ENCODE measurements at places on chromosomes 4 and X.

DNA sequence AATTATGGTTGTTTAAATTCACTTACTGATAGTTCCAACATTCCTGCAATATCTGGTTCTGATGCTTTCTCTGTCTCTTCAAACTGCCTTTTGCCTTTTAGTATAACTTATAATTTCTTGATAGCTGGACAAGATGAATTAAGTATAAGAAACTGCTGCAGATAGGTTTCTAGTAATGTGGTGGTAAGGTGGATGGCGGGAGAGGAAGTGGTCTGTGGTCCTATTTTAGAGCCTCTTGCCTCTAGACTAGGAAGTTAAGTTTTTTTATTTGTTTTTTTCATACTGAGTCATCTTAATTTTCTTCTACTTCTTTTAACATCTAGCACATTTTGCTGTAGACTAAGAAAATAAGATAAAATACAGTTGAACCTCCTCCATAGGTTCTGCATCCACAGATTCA, 310.0 kb downstream of the SLITRK2 start:
- no peak for DNase-seq

DNA sequence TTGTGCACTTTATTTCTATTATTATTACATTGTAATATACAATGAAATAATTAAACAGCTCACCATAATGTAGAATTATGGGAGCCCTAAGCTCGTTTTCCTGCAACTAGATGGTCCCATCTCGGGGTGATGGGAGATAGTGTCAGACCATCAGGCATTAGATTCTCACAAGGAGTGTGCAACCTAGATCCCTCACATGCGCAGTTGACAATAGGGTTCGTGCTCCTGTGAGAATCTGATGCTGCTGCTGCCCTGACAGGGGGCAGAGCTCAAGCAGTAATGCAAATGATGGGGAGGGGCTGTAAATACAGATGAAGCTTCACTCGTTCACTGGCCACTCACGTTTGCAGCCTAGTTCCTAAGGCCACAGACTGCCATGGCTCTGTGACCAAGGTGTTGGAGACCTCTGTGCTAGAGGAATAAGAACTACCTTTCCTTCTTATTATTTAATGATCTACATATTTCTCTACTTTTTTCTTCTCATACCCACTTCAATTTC, 492.9 kb upstream of the INTU start:
- no peak for DNase-seq

GRCh38 chr4:70994387-70995099, 1.1 kb downstream of the DCK start:
- DNase-seq = no peak

DNA sequence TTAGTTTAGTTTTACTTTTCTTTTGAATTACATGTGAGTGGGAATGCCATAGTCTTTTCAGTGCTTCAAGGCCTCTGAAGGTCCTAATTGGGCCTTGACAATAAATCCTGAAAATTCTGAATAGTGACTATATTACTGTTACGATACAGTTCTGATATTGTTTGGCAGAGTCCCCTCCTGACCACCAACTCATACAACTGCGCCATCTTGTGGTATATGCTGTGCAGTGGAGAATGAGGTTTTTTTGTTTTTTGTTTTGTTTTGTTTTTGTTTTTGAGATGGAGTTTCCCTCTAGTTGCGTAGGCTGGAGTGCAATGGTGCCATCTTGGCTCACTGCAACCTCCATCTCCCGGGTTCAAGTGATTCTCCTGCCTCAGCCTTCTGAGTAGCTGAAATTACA, 56.6 kb upstream of the CHRDL1 start:
- DNase-seq = no peak

DNA sequence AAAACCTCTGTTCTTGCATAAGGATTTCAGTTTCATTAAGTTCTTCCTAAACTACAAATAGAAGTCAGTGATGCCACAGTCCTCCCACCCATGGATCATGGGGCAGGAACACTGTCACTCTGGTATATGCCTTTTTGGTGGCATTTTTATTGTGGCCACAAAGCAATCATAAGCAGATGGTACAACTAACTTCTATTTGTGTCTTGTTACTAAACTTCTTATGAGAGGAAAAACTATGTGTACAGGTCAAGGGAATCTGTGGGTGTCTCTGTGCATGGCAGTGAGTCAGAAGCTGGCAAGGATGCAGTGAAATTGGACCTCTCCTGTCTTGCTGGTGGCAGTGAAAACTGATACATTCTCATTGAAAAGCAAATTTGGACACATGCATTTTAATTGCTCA, 245.0 kb upstream of the GPC4 start:
- DNase-seq = no peak

- DNase-seq = no peak
These were observed 358.9 kb downstream of the FBXO8 start for GRCh38 chr4:173924561-173924960.

- DNase-seq = no peak
These were observed 111.5 kb downstream of the LARP7 start for GRCh38 chr4:112748352-112748878.

DNA sequence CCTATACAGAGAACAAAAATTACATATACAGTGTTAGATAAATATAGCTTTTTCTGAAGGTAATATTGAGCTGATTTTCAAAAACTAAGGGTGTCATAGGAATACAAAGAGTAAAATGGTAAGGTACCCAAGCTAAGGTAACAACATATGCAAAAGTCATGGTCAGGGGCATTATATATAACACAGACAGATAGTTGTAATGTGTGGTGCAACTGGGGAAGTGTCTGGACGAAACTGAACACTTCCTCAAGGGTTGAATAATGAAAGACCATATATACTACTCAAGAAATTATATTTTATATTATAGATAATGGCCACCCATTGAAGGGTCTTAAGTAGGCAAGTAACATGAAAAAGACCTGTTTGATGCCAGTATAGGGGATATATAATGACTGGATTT, 262.1 kb upstream of the CXXC4 start:
- no peak for DNase-seq

- no peak for DNase-seq
These were observed 47.9 kb upstream of the QRFPR start for GRCh38 chr4:121428721-121429120.
